Iris pigment epithelial cell (primary cell): ENCODE measurements at places on chromosomes 4 and X.

DNA sequence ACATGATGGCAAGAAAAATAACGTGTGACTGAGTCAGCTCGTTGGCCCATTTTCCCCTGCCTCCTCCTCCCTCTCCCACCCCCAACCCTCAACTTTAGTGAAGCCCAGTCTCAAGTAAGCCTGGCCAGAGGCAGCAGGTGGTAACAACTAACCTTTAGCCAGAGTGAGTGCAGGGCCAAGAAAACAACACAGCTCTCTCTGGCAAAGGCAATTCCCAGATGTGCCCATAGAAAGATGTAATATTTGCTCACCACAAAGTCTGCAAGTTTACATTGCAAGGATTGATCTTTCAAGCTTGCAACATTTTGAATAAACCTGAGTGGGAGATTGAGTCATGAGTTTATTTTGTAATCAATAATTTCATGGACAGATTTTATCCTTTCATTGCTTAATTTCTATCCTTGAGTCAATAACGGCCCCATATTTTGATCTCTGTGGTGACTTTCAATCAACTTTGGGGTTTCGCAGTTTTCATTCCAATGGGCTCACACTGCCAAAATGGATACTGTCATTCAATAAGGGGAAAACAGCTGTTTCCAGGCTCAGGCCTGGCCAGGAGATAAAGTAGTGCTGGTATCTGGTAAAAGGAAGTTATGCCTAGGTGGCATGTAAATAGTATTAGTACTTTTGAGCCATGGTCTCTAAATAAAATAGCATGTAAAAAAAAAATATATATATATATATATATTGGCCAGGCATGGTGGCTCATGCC lies 130.7 kb upstream of the TMEM164 start:
- peak; percentile 8 for DNase-seq

- DNase-seq, result peak; percentile 21
These were observed 60.2 kb upstream of the VCX3B start for GRCh38 chrX:8404471-8404870.

GRCh38 chr4:5470318-5471198 lies 237.8 kb downstream of the EVC2 start:
- DNase-seq, result peak; percentile 30

DNA sequence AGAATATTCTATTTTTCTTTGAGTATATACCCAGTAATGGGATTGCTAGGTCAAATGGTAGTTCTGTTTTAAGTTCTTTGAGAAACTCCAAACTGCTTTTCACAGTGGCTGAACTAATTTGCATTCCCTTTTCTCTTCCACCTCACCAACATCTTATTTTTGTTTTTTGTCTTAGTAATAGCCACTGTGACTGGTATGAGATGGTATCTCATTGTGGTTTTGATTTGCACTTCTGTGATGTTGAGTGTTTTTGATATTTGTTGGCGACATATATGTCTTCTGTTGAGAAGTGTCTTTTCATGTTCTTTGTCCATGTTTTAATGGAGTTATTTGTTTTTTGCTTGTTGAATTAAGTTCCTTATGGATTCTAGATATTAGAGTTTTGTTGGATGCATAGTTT lies 24.4 kb downstream of the AIMP1 start:
- no peak for DNase-seq

GRCh38 chrX:11663875-11664210 lies 1.9 kb downstream of the ARHGAP6 start:
- no peak for DNase-seq

GRCh38 chr4:1407657-1408333 lies 1.6 kb upstream of the NKX1-1 start:
- DNase-seq, result no peak
